ENCODE measurements at places on chromosomes 3 and 15.
A peak's percentile ranks its signal among the peaks of the same experiment; 100 is the strongest.

GRCh38 chr3:184275961-184276910 lies at the start of gene ECE2:
TSS of gene ECE2 (plus strand) at chr3:184276022. CDS start at chr3:184276154, 132 bp downstream.
- DNase-seq: no peak

GRCh38 chr3:150662410-150663200 lies 41.1 kb downstream of the ERICH6 start:
- DNase-seq: no peak

- no peak for DNase-seq
Measured at GRCh38 chr15:84881520-84881830, 3.0 kb upstream of the SLC28A1 start.

DNA sequence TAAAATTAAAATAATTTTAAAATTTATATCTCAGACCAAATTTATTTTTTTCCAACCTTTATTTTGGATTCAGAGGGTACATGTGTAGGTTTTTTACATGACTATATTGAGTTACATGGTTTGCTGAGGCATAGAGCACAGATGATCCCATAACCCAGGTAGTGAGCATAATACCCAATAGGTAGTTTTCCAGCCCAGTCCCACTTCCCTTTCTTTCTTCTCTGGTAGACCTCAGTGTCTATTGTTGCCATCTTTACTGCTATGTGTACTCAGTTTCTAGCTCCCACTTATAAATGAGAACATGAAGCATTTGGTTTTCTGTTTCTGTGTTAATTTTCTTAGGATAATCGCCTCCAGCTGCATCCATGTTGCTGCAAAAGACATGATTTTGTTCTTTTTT lies 338.1 kb downstream of the EFHB start:
- no peak for DNase-seq

GRCh38 chr15:68414591-68414990 lies 17.4 kb downstream of the ITGA11 start:
- DNase-seq: no peak

DNA sequence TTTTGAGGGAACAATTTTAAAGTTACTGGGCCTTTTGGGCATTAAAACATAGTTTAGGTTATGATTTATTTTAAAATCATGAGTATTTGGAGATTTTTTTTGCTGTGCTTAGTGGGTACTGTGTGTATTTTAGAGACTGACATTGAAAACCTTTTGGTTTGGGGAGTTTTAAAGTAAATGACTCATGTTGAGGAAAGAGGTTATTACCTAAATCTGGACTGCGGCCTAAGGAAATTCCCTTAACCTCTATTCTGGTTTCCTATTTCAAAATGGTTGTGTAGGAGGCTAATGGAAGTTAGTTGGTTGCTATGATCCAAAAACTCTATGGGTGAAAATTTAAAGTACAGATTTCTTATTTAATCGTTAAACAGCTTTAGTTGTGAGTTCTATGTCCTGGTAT lies 57.3 kb upstream of the DPH6 start:
- DNase-seq: peak; percentile 4

- no peak for DNase-seq
Measured at GRCh38 chr3:156516284-156516683, 38.6 kb downstream of the SSR3 start.

DNA sequence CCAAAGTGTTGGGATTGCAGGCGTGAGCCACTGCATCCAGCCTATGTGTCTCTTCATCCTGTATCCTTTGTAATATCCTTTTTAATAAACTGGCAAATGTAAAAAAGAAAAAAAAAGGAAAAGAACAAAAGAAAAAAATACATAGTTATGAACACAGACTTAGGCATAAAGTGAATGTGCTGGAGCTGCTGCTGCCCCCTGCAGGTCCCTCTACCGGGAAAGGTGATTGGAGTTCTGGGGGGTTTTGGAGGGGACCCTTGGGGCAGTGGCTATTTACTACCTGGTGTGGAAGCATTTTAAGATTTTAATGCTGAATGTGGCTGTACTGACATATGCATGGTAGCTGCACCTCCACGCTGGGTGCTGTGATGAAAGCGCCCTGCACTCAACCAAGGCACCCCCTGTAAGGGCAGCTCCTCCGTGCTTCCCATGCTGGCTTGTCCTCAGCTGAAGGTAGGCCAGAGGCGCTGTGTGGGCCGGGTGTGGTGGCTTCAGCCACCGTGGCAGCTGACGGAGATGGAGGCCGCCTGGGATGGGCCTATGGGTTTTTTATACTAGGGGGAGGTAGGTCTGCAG lies 49.9 kb downstream of the RPLP1 start:
- DNase-seq: no peak

DNA sequence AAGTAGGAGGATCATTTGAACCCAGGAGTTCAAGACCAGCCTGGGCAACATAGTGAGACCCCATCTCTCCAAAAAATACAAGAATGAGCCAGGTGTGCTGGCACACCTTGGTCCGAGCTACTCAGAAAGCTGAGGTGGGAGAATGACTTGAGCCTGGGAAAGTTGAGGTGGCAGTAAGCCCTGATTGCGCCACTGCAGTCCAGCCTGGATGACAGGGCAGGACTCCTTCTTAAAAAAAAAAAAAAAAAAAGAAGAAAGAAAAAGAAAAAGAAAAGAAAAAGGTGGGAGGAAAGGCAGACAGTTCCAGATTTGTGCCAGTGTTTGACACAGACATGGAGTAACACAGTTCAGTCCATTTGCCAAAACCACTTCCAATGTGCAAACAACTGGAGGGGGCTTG lies 75.7 kb downstream of the ATP10A start:
- DNase-seq: no peak

GRCh38 chr3:148757238-148758215 lies 59.8 kb downstream of the AGTR1 start:
- DNase-seq: no peak

DNA sequence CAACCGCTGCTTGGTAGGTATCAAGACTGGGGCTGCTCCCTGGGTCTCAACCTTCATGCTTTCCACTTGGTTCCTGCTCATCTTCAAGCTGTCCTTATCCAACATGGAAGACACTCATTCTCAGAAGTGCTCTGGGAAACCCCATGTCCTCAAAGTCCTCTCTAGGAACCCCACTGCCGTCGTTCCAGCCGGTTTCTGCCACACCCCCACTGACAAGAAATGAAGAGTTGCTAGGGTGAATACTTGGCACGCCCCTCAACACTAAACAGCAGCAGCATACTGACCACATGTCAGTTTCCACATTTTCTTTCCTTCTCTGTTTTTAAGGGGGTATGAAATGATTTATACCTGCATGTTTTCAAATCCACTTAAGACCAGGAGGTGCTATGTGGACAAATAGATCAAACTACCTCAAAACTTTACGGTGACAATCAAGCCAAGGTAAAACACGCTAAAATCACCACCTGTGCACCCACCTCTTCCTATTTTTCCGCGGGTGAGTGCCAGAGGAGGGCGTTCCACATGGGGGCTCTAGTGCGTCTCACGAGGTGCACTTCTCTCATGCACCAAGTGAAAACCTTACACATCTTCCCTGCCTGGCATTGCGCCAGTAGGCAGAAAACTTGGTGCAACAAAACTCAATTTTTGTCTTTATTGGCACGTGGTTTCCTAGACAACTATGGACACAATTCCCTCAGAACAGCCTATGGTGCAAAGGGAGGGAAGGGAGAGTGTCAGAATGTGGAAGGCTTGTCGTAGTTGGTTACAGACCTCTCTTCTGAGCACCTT lies 125.1 kb downstream of the TJP1 start:
- DNase-seq: no peak

- DNase-seq: no peak
Measured at GRCh38 chr3:72009851-72010443, 225.0 kb upstream of the PROK2 start.

- no peak for DNase-seq
Measured at GRCh38 chr15:29244123-29244522, 25.5 kb downstream of the NSMCE3 start.
